ENCODE measurements at places on chromosomes 7 and 10.

DNA sequence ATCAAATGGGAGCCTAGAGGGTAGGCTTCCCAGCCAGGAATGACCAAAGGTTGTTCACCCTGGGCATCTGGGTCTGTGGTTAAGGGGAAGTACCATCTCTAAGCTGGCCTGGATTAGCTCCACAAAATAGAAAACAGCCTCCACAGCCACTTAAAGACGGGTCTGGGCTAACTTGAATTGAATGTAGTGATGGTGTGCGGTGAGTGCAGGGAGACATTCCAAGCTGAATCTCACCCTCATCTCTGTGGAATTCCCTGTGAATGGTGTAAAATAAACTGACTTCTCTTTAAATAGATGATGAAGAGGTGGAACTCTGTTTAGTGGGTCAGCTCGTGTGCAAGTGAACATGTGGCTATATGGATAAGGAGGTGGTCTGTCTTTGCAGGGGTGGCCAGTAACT is 251.0 kb downstream of the DYNC1I1 start:
- no peak for DNase-seq

- DNase-seq, result peak; percentile 6
Observed at GRCh38 chr7:41445946-41446345, 256.9 kb downstream of the INHBA start.

DNA sequence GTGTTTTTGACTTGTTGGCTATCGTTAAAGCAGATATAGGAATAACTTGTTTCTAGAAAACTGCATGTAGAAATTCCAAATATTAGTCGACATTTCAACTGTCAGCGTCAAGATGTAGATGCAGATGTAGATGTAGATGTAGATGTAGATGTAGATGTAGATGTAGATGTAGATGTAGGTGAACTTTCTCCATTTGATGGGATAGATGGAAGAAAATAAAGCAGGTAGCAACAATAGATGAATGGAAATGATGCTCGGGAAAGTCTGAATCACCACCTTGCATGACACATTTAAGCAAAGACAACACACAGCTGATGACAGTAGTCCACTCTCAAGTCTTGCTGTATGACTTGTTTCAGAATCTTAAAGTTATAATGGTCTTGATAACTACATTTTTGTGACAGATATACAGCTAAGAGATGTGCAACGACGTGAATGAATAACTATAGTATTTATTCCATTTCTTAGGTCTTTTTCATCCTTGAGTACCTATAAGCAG is 53.5 kb downstream of the SND1 start:
- DNase-seq, result no peak

GRCh38 chr10:121804460-121804859 is 123.4 kb downstream of the ATE1 start:
- no peak for DNase-seq

GRCh38 chr10:130218181-130218641 is 82.0 kb downstream of the GLRX3 start:
- DNase-seq, result no peak

All from hippocampal formation (tissue), 2 donors.